ENCODE measurements at places on chromosomes 11 and 22.

- DNase-seq = no peak
Measured at GRCh38 chr11:75667255-75667830, 1.5 kb downstream of the MAP6 start.

DNA sequence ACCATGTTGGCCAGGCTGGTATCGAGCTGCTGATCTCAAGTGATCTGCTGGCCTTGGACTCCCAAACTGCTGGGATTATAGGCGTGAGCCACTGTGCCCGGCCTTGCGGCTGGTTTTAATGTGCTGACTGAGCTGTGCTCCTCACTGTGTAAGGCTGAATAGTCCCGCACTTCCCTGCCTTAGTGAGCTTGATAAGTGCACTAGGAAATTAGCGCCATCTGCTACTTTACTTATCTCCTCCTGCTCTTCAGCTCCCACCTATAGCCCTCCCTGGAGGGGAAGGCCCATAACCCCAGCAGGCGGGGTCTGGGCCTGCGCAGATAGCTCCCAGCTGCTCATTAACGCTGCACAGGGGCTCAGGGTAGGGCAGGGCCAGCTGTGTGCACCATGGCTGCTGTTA, 49.4 kb downstream of the CLMP start:
- DNase-seq = no peak

DNA sequence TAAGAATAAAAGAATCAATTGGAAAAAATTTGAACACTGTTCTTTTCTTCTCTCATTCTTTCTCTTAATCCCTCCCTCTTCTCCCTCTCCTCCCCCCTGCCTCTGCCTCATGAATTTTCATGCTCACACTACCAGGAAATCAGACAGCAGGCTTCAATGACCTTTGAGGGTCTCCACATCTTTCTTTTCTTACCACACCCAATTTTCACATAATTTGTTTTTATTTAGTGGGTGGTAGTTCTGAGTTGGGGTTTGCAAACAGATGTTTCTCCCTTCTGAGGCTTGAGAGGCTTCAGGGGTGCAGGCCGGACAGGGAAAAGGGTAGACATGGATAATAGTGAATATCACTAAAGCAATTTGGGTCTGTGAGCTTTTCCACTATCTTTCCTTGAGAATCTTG, 95.5 kb downstream of the SPATA19 start:
- DNase-seq = no peak

DNA sequence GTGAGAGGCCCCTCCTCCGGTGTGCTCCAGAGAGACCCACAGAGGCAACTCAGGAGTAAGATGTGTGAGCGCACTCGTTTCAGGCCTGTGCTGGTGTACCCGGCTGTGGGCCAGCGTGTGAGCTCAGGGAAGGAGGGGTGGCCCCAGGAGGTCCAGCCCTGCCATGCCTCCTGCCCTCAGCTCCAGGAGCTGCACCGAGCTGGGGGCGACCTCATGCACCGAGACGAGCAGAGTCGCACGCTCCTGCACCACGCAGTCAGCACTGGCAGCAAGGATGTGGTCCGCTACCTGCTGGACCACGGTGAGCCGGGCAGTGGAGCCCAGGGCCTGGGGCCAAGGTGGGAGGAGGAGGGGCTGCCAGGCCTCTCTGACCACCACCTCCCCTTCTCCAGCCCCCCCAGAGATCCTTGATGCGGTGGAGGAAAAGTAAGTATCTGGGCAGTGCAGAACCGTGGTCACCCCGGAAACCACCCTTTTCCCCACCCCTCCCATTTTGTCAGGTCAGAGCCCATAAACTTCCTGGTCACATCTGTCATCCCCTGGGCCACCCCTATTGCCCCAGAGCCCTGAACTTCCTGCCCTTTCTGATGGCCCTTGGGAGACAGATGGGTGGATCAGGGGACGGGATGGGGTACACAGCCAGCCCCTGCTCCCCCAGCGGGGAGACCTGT, 2.5 kb upstream of the MDK start:
- no peak for DNase-seq

- no peak for DNase-seq
Measured at GRCh38 chr11:116567721-116568242, 205.0 kb downstream of the BUD13 start.

- no peak for DNase-seq
Measured at GRCh38 chr22:23673826-23674690, 16.8 kb upstream of the RGL4 start.

GRCh38 chr22:25697181-25697664, 44.8 kb upstream of the MYO18B start:
- no peak for DNase-seq

DNA sequence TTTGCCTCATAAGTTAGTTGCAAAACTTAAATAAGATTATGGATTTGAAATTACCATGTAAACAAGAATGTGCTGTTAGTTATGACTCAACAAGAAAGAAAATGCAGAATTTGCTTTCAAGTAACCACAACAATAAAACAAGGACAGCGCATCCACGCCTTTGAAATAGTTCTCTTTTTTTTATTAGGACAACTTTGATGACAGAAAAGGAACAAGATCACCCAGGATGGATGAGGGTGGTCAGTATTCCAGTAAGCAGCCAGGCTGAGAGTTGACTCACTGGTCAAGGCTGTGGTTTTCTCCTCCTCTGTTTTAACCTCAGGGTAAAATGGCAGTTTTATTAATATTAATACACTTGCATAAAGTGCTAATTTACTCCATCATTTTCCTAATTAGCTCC, 544.4 kb downstream of the OPCML start:
- DNase-seq = no peak

DNA sequence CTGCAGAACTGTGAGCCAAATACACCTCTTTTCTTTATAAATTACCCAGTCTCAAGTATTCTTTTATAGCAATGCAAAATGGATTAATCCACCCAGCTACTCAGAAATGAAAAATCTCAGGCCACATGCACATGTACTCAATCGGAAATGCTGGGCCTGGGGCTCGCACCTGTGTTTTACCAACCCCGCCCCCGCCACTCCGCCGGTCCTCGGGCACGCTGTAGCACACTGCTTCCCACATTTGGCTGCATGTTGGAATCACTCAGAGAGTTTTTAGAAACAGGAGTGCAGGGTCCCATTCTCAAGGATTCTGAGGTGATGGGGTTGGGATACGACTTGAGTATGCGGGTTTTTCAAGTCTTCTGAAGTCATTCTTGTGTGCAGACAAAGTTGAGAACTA, 284.4 kb downstream of the NTM start:
- DNase-seq = no peak

DNA sequence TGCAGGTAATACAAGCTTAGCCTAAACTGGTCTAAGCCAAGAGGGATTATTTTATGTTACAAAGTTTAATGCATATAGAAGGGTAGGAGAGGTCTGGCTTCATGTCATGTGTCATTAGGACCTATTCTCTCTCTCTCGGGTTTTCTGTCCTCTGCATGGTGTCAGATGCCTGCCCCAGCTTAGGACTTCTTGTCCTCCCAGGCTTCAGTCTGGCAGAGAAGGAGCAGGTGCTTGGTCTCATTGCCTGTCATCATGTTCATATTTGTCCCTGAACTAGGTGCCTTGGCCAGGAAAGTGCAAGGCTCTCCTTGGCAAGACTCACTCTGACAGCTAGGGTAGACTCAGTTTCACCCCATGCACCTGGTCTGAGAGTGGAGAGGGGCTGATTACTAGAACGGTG, 126.3 kb downstream of the ADAMTS15 start:
- DNase-seq = no peak

GRCh38 chr22:24145446-24146193, 35.7 kb upstream of the SUSD2 start:
- DNase-seq = no peak

DNA sequence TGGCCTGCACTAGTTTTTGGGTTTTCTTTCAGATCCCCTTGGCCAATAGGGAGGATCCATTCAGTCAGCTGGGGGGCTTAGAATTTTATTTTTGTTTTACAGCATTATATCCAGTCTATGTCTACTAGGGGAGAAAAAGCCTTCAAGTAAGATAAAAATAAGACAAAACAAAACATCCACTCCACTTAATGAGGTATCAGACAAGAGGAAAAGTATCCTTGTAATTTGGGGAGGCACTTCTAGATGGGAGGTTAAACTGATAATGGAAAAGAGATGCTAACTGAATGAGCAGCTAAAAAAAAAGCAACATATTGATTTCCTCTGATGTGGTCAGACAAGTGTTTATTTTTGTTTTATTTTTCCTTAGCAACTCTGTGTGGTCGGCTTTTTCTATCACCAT, 278.0 kb upstream of the ANO3 start:
- no peak for DNase-seq

DNA sequence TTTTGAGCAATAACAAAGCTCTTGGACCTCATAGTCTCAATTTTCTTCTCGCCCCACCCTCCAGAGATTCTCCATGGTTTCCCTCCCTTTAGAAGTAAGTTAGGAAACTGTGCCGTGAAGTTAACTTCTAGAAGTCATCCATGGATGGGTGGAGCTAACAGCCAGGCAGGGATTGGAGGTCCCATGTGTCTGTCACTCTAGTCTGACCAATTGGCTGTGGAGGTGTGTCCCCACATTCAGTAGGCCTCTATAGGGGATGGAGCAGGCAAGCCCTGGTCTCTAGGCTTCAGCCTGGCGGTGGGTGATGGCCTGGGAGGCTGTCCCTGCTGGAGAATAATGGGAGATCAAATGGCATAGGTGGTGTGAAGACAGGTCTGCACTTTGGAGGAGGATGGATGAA, 50.7 kb downstream of the TP53I11 start:
- DNase-seq = no peak

- DNase-seq = no peak
Measured at GRCh38 chr11:15034687-15035267, 38.6 kb upstream of the CALCB start.

GRCh38 chr11:96205460-96205809, 137.6 kb downstream of the MAML2 start:
- DNase-seq = no peak

DNA sequence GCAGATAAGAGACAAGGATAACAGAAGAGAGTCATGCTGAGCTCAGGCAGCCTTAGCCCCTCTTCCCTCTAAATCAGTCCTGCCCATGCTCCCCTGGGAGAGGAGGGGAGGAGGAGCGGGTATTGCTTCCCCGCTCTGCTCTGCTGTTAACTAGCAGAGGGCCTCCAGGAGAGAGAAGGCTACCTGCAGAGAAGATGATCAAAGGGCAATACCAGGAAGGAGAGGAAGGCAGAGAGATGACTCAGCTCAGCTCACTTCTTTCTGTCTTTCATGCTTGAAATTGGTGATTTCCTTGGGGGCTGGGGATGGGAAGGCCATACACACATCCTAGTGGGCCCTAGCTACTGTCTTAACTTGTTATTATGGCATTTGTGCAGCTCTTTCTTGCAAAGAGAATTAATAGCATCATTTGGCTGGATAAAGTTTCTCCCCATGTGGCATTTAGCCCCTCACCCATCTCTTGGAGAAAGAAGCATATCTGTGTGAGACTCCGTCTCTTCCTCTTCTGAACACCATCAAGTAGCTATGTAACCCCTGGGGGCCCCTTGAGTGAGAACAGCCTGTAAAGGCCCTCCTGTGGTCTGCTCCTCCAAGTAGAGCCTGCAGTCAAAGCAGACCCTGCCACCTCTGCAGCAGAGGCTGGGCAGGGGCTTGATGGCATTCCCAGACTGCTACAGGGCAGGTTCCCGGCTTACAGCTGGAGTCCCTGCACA, 33.4 kb upstream of the AMOTL1 start:
- no peak for DNase-seq

DNA sequence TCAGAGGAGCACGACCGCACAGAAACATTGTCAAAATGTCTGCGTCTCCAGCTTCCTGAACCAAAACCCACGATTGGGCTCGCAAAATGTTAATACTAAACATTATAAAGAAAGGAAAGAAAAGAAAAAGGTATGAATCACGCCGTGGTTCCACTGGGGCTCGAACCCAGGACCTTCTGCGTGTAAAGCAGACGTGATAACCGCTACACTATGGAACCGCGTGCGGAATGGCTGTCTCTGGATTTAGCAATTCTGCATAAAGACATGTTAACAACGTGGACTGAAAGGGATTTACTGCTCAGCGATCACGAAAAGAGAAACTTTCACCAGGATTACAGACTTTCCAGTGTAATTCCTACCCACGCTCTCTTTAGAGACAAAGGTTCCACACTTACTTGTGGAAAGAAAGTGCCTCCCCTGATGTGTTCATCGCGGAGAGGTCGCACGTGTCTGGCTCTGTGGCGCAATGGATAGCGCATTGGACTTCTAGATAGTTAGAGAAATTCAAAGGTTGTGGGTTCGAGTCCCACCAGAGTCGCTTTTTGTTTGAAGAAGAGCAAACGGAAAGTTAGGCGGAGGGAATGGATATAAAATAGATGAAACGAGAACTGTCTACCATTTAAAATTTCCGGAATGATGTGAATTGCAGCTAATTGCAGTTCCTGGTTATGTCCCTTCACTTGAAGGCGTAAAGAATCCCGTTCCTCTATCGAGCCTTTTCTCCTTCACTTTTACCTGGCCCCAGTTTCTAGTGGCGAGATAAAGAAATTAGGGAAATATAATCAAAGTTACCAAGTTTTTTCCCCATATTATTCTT, 39.7 kb downstream of the OR4D9 start:
- DNase-seq = peak; percentile 68

DNA sequence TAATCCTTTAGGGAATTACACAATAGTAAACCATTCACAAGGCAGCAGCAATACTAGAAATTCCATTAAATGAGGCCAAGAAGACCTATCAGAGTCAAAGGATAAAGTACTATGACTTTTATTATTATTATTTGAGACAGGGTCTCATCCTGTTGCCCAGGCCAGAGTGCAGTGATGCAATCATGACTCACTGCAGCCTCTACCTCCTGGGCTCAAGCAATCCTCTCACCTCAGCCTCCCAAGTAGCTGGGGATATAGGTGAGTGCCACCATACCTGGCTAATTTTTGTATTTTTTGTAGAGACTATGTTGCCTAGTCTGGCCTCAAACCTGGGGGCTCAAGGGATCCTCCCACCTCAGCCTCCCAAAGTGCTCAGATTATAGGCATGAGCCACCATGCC, 51.8 kb downstream of the TTC28 start:
- DNase-seq = no peak

GRCh38 chr22:40499209-40499623, 128.8 kb downstream of the SGSM3 start:
- DNase-seq = no peak

DNA sequence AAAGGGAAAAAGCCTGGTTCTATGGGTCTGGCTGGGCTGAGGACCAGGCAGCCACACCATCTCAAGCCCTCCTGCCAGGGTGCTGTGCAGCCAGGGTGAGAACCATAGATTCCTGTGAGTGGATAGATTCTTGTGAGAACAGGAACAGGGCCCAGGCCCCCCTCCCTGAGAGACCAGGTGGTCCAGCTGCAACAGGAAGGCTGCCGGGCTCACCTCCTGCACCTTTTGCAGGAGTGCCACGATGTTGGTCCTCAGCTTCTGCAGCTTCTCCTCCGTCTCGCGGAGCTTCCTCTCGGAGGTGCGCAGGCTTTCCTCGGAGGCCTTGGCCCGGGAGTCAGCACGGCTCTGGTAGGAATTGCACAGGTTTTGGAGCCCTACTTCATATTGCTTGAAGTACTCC, 40.8 kb downstream of the MORC2 start:
- no peak for DNase-seq

- DNase-seq = no peak
Measured at GRCh38 chr11:17595526-17596309, 48.7 kb downstream of the OTOG start.

- no peak for DNase-seq
Measured at GRCh38 chr11:94849839-94850238, 81.7 kb downstream of the AMOTL1 start.

GRCh38 chr11:114081641-114082414, 22.3 kb downstream of the ZBTB16 start:
- no peak for DNase-seq

GRCh38 chr11:91433284-91434010, 791.2 kb upstream of the FAT3 start:
- no peak for DNase-seq

GRCh38 chr22:28802595-28803123, 2.3 kb upstream of the XBP1 start:
- no peak for DNase-seq

- DNase-seq = no peak
Measured at GRCh38 chr11:104061853-104062521, 25.5 kb downstream of the DDI1 start.
